Activated naive CD4-positive, alpha-beta T cell treated with anti-CD3 and anti-CD28 coated beads for 36 hours (primary cell): ENCODE measurements at places on chromosomes 13 and 19. TPM values are rescaled to one million over a fixed set of nuclear protein-coding genes. Genes with fewer than 3 reads are reported as not detected.

DNA sequence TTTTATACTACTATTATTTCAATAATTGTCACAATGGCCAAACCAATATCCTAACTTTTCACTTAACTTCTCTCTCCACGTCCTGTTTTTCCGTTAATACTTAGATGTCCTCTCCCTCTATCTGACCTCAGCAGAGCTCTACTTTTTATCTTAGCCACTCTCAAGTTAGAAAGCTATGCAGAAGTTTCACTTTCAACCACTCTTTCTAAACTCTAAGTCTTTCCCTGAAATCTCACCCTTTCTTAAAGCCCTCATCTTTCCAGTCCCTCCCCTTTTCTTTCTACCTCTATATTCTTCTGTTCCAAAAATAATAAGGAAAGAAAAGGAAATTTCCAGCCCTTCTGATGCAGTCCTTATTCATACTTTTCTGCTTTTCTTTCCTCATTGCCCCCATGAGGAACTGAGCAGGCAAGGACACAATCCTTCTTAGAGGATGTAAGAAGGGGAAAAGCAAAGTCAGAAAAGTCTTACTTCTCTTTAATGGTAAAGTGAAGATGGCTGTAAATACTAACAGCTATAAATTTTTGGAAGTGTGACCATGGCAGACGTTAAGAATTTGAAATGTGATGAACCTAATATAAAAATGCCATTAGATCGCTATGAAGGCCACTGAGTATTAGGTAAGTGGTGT, 23.0 kb downstream of the FAM216B start:
- no peak for DNase-seq

DNA sequence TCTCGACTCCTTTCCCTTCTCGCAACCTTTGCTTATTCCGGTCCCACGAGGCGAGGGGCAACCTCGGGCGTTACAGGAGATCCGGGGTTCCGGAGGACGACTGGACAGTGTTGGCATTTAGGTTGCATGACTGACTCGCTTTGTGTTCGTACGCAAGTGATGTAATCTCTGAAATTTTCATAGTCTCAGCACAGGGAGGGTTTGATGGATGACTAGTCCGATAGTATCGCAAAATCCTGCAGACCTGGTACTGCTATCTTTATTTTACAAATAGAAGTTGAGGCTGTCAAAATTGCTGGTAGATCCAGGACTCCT, 342 bp downstream of the DDX49 start:
- no peak for DNase-seq

DNA sequence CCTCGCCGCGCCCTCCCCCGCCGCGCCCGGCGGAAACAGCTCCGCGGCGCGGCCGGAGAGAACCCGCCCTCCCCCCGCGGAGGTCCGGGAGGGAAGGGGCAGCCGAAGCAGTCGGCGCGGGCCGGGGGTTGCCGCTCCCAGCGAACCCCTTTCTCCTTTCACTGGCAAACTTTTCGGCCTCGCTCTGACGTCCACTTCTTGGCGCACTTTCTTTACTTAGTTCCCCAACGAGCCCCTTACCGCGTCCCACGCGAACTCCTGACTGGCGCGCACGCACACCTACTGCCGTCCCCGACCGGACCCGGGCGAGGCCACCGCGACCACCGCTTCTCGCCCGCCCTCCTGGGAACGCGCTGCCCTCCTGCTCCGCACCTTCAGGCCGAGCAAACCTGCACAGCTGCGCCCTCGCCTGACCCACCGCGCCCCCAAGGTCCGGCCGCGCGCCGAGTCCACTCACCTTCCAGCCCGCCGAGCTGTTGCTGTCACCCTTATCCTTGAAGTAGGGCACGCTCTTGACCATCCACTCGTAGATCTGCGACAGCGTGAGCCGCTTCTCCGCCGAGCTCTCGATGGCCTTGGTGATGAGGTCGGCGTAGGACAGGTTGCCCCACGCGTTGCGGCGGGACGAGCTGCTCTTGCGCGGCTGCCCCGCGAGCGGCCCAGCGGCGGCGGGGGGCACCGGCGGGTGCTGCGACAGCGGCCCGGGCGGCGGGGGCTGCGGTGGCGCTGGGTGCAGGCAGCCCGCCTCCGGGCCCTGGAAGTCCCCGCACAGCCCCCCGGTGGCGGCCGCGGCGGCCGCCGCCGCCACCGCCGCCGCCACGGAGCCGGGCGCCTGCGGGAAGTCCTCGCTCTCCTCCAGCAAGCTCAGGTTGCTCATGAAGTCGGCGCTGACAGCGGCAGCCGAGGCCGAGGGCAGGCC, 1.1 kb downstream of the FOXO1 start:
- peak; percentile 43 for DNase-seq

Gene ZNF560
- total RNA-seq: 0.12 TPM

DNA sequence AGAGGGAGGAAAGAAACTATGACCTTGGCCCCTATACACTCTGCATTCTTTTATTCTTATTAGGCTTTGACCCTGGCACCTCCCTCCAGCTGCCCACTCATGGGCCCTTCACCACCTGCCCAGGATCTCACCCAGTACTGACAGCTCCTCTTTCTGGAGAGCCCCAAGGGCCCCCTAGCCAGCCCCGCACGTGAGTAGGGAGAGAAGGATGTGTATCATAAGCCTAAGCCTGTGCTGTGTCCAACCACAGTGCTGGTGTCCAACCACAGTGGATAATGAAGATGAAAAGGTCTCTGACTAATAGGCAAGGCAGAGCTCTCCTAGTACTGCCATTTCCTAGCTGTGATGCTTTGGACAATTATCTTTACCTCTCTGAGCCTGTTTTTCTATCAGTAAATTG, 4.2 kb downstream of the DMRTC2 start:
- DNase-seq: no peak

Gene CCDC122
- 2.1 TPM for total RNA-seq

DNA sequence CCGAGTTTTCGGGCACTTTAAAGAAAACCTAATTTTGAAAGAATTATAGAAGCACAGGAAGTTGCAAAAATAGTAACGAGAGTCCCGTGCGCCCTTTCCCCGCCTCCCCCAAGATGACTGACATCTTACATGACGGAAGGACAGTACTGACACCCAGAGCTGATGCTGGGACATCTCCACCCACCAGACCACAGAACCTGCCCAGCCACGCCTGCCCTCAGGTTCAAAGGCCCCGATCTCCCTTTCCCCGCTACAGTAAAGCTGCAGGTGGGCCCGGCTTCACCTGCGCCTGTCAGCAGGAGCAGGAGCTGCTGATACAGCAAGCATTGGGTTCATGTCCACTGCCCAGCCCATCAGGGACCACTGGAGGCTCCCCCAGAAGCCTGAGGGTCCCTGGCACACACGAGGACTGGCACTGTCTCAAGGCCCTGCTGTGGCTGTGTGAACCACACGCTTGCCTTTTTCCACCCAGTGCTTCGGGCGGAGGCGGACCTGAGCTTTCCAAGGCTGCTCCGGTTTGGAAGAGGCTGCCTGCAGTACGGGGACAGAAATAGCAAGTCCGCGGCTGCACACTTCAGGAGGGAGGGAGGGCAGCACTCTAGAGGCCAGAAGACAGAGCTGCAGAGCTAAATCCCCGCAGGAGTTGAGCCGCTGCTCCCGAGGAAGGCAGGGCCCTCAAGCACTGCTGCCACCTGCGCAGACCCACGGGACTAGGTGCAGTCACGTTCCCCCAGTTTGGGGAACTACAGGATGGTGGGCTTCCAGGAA, 8.7 kb downstream of the MAP2K2 start:
- DNase-seq: peak; percentile 83

DNA sequence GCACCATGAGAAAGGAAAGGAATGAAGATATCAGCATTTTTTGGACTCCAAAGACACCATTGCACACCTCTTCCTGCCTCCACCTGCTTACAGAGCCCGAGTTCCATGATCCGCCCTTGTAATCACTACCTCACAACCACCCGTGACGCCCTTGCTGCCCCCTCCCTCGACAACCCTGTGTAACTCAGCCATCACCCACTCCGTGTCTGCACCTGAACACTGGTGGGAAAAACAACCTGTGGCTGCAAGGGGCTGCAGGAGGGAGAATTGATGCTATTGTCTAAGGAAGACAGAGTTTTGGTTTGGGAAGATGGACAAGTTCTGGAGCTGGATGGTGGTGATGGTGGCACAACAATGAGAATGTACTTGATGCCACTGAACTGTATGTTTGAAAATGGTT, 27.0 kb downstream of the ZIC5 start:
- DNase-seq: no peak

DNA sequence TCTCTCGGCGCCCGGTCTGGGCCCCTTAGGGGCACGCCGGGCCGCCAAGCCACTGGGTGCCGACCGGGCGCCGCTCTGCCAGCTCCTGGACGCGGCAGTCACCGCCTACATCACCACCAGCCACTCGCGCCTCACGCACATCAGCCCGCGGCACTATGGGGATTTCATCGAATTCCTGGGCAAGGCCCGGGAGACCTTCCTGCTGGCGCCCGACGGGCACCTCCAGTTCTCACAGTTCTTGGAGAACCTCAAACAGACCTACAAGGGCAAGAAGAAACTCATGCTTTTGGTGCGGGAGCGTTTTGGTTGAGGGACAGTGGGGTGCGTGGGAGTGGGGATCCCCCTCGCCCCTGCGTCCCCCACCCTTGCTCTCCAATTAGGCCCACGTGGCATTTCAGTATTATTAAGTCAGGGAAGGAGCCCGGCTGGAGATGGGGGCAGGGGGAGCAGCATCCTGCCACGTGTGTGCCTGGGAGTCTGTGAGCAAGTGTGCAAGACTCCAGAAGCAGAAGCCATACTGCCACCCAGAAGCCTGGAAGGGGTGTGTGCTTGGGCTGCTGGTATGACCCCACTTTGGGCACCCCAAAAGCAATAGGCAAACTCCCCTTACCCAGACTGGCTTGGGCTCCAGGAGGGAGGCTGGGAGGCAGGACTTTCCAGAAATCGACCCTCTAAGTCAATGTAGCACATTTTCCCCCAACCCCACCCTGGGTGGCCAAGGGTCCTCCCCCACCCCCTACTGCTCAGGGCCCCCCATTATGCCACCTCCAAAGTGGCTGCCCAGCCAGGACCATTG, 35.7 kb downstream of the ZSWIM4 start:
- DNase-seq: no peak

GRCh38 chr13:100154842-100155416, 66.0 kb downstream of the PCCA start:
- no peak for DNase-seq

DNA sequence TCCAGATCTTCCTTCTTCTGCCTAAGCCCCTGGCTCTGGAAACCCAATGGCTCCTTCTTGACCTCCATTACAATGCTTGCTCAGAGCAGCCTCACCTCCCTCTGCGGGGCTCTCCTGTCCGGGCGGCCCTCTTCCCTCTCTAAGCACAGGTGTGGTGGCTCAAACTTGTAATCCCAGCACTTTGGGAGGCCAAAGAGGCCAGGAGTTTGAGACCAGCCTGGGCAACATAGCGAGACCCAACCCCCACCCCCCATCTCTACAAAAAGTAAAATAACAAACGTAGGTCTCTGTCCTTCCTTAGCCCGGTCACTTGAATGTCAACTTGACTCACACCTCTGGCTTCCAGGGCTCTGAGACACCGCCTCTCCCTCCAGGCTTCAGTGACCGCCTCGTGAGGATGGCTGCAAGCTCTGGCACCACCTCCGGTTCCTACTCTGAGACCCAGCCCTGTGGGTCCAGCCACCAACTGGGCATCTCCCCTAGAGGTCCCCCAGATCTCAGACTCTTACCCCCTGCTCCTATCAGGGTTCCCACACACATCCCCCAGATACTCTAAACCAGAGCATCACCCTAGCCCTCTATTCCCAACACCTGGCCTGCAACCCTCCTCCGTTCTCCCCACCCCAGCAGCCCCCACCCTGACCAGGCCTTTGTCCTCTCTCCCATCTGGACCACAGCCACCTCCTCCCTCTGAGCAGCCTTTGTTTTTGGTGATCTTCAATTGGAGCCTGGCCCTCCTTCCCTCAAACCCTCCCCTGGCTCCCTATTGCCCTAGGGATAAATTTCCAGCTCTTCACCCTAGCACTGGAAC, 4.7 kb upstream of the TLE2 start:
- no peak for DNase-seq

DNA sequence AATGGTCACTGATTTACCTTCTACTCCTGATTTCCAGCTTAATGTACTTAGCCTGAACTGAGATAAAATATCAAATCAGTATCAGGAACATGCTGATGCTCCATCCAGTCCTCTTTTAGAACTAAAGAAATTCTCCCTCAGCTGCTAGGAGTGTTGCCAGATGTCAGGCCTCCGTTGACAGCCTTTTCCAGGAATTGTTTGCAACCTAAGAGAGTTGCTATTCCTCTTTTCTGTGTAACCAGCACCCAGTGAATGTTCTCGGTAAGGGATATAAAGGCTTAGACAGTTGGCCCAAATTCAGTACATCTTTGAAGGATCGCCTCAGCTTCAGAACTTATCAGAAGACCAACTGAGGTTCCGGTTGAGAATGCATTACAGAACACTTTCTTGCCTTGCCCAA, 559.0 kb downstream of the PCDH17 start:
- DNase-seq: no peak

DNA sequence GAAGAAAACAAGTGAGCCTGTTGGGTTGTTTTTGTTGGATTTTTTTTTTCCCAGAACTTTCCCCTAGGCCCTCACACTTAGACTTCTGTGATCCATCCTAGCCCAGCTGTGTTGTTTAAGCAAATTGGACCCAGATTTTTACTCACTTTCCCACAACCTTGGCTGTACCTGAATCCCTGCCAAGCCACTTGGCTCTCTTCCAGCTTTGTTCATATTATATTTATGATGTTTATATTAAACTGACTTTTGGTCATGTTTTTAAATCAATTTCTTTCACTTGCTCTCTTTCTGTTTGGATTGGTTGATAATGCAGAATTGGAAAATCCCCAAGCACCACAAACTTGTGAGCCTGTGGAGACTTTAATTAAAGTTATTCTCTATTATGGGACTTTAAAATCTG, 16.6 kb downstream of the OLFM4 start:
- DNase-seq: no peak
